ENCODE measurements at places on chromosomes 6 and 20.

DNA sequence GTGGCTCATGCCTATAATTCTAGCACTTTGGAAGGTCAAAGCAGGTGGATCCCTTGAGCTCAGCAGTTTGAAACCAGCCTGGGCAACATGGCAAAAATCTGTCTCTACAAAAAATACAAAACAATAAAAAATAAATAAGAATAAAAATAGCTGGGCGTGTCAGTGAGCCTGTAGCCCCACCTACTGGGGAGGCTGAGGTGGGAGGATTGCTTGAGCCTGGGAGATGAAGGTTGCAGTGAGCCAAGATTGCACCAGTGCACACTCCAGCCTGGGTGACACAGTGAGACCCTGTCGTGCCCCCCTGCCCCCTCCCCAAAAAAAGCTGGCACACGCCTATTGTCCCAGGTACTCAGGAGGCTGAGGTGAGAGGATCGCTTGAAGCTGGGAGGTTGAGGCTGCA, 35.1 kb upstream of the SRPK1 start:
- no peak for DNase-seq

DNA sequence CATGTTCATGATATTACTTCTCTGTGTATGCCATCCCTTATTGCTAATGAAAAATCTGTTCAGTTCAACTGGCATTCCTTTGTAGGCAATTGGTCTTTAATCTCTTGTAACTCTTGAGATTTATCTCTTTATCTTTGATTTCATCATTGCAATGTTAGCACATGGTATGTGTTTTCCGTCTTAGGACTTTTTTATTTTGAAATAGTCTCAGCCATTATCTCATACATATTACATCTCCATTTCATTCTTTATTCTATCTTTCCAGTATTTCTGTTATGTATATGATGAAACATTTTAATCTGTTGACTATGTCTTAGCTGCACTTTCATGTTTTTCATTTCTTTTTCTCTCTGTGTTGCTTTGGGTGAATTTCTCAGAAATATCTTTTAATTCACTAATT, 58.1 kb downstream of the VSTM2L start:
- no peak for DNase-seq

DNA sequence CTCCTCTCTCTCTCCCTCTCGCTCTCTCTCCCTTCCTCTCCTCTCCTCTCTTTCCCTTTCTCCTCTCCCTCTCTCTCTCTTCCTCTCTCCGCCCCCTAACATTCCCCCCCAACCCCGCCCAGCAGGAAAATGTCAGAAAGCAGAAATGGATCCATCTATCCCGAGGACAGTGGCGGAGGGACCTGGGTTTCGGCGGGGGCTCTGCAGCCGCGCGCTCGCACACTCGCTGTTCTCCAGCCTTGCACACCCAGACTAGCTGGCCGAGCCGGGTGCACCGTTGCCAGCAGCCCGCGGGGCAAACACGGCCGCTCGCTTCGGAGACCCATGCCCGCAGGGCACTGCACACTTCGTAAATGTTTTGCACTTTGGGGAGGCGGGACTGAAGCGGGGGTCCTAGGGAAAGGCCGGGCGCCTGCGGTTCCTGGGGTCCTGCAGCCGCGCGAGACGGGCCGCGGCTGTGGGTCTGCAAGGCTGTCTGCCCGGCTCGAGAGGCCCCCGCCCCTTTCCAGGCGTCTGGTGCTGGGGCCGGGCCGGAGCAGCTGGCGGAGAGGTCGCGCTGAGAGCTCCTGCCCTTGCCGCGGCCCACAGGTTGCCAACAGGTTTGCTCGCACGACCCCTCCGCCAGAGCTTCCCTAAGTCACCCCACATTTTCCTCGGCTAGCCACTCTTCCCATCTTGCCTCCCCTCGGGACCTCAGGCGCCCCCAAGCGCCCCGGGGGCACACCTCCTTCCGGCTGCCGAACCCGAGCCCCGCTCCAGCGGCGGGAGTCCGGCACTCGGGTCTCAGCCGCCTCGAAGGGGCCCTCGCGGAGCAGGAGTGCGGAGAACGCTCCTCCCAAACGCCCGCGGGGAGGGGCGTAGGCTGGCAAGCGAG, 818 bp upstream of the MDGA1 start:
- DNase-seq = no peak

DNA sequence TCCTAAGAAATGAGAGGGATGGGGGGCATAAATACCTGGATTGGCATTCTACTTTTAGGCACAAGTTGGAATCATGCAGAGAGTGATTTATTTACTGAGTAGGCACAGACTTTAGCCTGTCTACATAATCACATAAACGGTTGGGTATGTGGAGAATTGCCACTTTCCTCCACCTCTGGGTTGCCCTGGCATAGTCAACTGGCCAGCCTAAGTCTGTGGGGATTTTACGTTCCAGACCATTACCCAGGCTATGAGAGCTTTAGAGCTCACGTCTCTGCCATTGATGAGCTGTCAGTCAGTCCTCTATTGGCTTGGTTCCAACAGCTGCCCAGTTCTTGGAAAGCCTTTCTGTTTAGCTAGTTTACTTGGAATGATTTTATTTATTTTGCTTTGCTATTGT, 5.0 kb upstream of the BHLHE23 start:
- no peak for DNase-seq

DNA sequence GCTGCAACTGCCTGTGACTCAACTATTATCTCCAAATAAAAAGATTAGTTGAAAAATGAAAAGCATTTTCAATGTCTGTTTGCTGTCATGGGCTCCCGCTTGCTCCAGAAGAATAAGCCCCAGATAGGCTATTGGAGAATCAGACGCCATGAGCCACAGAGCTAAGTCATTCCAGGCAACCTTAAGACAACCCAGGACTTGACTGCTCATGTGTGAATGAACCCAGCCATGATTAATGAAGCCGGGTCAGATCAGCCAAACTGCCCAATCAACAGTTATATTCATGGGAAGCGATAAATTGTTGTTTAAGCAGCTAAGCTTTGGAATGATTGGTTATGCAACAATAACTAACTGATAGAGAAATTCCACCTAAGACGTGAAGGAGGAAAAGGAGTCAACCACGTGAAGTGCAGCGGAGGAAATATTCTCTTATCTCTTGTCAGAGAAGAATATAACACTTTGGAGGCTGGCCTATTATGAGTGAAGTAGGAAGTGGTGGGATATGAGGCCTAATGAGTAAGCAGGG, 64.2 kb downstream of the DOK5 start:
- no peak for DNase-seq

- DNase-seq = peak; percentile 99
Measured at GRCh38 chr6:46129629-46130511, at the start of gene ENPP4. Gene ENPP4 (plus strand): TSS chr6:46129989. CDS start chr6:46139584, 9,595 bp downstream.

GRCh38 chr6:15453186-15453585, 207.3 kb downstream of the JARID2 start:
- no peak for DNase-seq

DNA sequence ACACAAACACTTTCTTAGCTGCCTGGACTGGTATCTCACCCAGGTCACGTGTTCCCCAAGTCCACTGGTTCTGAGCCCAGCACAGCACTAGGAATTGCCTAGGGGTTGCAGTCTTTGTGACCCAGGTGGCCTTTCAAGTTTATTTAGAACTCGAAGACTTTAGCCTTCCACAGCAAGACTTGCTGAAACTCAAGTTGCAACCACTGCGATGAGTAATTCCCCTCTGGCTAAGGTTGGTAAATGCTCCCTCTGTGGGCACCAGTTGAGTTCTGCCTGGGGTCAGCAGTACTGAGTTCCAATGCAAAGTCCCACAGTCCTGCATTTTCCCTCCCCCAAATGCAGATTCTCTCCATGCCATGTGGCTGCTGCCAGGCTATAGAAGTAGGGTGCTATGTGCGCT, 77.6 kb upstream of the MOCS1 start:
- no peak for DNase-seq

GRCh38 chr20:34979366-34980153, 23.9 kb downstream of the MYH7B start:
- DNase-seq = no peak

- DNase-seq = no peak
Measured at GRCh38 chr6:56916849-56917551, 37.9 kb upstream of the BEND6 start.

- DNase-seq = peak; percentile 35
Measured at GRCh38 chr20:23095499-23095898, 9.4 kb upstream of the CD93 start.

- DNase-seq = no peak
Measured at GRCh38 chr6:10385524-10386132, 29.2 kb downstream of the TFAP2A start.

GRCh38 chr20:24969186-24970029, 20.3 kb downstream of the CST7 start:
- DNase-seq = no peak

DNA sequence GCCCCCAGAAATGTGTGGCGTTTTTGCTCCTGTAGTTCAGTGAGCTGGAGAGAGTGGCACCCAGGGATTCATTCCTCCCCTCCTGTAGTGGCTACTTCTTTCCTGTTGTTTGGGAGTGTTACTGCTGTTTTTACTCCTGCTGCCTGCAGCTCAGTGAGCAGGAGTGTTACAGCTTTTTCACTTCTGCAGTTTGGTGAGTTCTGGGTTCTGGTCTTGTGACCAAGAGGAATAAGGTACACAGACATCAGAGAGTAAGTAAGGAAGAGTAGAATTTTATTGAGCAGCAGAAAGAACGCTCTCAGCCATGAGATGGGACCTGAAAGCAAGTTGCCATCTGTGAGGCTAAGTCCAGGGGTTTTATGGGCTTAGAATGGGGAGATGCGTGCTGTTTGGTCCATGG, 966.3 kb upstream of the CITED2 start:
- DNase-seq = no peak

GRCh38 chr6:71471718-71472117, 183.1 kb downstream of the OGFRL1 start:
- no peak for DNase-seq

GRCh38 chr6:43070028-43070632, 6.0 kb upstream of the PTK7 start:
- DNase-seq = peak; percentile 26

- DNase-seq = no peak
Measured at GRCh38 chr20:38878866-38879265, 47.4 kb upstream of the FAM83D start.

GRCh38 chr20:62694868-62695267, 13.8 kb upstream of the NTSR1 start:
- no peak for DNase-seq

DNA sequence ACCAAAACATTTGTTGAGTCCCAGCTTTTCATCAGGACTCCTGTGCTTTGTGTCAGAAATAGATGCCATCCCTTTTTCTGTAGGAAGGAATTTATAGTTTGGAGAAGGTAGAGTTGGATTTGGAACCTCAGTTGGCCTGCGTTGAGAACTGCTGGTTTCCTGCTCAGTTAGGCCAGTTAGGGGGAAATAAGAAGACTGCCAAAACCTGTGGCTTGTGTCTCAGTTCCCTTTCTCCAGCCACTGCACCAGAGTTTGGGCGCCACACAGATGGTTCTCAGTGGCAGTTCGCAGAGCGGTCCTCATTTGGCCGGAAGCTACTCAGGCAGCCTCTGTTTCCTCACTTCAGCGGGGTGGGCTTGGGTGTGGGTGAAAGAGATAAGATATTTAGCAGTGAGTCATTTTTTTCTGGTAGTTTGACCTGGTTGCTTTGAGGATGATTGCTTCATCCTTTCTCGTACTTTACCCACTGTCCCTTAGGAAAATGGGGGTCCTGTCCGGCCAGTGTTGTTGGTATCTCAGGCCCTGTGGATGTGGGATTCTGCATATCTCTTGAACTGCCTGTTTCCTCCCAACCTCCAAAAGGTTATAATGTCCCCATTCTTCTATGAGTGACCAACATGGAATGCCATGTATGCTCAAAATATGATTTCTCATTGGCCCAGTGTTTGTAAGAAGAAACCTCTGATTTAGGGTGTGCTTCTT, 53.7 kb downstream of the JARID2 start:
- DNase-seq = peak; percentile 49

GRCh38 chr6:11008821-11009220, 35.3 kb downstream of the ELOVL2 start:
- no peak for DNase-seq

GRCh38 chr6:1385129-1386037, 4.0 kb upstream of the FOXF2 start:
- no peak for DNase-seq

GRCh38 chr6:42175860-42176259, 2.7 kb downstream of the GUCA1A start:
- no peak for DNase-seq

DNA sequence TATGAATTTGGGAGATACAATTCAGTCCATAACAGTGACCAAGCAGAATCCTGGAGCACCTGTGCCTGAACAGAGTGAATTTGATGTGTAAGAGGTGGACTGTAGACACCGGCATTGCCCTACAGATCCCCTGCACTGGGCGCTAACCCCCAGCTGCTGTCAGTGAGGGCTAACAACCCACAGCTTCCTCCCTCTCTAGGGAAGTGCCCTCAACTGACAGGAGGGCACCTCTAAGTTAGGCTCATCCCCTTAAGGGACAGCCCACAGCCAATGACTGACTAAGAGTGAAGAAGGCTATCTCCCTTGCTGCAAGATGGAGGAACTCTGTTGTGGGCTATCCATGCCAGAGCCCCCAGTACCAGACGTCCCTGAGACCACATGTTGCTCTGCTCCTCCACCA, 15.3 kb upstream of the BPIFB1 start:
- peak; percentile 58 for DNase-seq

DNA sequence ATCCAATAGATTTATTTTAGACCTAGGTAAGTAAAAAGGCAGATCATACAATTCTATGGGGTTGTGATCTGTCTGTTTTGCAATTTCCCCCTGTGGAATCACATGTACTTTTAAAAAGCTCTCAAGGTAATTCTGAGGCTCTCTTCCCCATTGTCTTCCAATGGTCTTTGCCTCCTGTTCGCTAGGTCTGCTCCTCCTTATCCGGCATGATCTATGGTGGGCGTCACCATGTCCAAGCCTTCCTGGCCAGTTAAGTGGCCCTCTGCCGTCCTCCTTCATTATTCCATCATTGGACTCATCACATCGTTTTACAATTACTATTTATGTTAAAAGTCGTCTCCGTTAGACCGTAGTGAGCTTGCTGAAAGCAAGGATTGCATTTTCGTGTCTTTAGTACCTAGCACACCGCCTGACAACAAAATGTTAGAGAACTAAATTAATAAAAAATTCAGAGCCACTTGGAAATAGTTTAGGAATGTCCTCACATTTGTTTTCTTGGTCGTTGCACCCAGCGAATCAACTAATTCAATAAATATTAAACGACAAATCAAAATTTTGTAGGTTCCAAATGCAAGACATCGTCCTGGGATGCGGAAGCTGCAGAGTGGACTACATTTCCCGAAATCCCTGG, 2.2 kb upstream of the STXBP5 start:
- peak; percentile 54 for DNase-seq

DNA sequence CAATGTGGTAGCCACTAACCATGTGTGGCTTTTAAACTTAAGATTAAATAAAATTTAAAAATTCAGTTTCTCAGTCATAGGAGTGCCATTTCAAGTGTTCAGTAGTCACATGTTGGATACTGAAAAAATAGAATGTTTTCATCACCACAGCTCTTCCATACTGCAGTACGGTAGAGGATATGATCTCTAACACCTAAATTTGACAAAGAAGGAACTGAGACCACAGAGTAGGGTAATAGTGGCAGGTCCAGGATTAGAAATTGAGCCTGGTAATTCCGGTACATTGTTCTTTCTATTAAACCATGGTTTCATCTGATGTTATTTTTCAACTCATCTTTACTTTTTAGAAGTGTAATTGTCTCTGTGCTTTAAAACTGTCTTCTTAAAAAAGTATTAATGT, 104.0 kb downstream of the CD2AP start:
- DNase-seq = no peak

GRCh38 chr20:49112596-49113274, 66.6 kb downstream of the CSE1L start:
- DNase-seq = no peak
